KBM-7 (cell line): ENCODE measurements at places on chromosomes 1 and 21.

DNA sequence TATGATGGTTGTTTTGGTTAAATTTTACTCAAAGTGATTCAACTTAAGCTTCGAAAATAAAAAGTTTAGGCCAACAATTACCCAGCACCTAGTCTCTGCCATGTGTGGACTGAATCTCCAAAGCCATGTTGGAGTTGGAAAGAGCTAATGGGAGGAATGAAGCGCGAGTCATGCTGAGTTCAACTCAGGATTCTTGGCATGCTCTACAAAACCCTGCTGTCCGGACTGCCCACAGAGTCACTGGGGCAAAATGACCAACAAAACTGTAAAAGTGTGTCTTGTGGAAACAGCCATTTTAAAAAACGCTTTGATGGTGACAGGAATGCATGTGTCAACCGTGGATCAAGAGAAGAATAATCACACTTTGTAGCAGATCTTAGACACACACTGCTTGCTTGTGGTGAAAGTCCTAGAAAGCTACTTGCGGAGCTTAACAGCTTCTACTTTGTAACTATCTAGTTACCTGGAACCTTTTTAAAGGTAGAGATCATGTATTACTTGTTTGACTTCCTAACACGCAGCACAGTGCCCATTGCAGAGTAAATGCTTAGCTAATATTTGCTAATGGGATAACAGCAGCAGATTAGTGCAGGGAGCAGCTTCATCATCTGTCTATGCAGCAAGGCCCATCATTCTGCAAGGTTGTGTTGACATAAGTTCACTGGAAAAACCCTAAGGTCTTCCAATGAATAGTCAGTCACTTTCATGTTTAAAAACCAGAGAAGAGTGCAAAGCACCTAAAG lies 7.0 kb upstream of the GBP6 start:
- DNase-seq: no peak

DNA sequence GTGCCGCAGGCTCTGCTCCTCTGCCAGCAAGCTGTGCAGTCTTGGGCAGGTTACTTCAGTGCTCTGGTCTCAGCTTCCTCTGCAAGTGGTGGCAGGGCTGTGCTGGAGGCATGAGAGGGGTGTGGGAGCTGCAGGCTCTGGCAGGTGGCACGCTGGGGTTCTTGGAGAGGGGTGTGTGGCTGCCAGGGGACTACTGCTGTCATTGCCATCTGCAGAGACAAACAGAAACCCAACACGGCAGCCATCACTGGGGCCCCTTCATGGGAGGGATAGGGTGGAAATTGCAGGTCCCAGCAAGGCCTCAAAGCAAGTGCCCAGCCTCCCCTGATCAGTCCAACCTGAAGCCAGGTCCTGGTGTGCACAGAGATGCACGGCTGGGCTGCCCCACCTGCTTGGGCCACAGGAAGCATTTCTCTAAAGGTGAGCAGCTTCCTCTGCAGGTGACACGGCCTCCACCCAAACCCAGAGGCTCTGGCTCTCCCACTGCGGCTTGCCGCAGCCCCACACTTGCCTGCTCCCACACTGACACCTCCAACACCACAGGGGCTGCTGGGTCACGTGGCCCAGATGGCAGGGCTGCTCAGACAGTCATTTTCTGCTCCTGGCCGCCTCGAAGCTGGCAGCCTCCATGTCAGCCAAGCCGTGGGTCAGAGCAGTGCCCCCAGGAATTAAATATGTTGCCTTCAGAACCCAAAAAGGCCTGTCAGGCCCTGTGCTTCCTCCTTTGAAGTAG lies 4.1 kb upstream of the COL6A2 start:
- DNase-seq: no peak

- no peak for DNase-seq
These were observed 366.3 kb upstream of the ESRRG start for GRCh38 chr1:217089361-217090014.

DNA sequence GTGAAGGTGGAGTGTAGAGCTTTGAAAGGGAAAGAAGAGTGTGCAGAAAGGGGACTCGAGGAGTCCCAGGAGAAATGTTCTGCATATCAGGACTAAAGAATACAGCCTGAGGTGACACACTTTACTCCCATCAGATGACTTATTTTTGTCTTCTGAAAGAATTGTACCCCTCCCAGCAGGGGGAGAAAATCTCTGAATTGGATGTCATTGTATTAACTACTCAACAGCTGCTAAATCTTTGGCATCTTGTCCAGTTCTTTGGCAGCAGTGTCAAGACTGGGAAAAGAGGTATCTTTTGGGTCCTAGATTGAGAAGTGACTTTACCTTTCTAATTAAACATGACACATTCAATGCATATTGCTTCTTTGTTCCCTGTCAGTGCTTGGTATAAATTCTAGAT lies 18.9 kb downstream of the UBE4B start:
- DNase-seq: no peak

GRCh38 chr1:204256531-204256930 lies 42.7 kb upstream of the GOLT1A start:
- DNase-seq: no peak

GRCh38 chr1:186461014-186461413 lies at the start of gene PDC:
TSS of gene PDC (minus strand) at chr1:186461114. CDS start at chr1:186449459, 11,655 bp downstream.
- no peak for DNase-seq

DNA sequence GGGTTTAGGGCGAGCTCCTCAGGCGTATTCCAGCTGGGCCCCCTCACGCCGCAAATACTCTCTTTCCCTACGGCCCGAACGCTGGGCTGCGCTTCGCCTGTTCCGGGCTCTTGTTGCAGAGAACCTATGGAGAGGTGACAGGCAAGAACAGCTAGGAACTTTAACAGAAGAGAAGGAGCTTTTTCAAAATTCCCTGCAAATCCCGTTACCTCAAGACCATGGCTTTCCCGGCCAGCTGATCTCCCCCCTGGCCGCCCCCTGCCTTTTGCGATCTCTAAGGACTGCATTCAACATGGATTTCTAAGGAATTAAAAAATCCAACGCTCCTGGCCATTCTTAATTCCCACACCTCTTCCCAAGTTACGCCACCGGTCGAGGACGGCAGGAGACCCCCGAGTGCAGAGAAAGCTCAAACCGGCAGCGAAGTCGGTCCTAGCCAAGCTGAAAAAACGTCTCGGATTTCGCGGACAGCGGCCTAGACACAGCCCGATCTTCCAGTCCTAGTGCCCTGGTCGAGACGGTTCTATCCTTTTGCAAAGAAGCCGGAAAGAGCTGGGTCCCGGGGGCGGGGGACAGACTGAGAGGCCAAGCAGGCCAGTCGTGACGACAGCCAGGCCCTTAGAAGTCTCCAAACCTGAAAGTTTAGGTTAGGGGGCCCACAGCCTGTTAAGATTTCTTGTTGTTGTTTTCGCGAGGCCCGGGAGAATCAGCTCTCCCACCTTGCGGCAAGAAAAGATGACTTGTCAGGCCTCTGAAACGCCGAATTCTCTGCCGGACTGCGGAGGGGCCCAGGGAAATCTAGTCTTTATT lies 1.1 kb upstream of the TBX15 start:
- DNase-seq: no peak

DNA sequence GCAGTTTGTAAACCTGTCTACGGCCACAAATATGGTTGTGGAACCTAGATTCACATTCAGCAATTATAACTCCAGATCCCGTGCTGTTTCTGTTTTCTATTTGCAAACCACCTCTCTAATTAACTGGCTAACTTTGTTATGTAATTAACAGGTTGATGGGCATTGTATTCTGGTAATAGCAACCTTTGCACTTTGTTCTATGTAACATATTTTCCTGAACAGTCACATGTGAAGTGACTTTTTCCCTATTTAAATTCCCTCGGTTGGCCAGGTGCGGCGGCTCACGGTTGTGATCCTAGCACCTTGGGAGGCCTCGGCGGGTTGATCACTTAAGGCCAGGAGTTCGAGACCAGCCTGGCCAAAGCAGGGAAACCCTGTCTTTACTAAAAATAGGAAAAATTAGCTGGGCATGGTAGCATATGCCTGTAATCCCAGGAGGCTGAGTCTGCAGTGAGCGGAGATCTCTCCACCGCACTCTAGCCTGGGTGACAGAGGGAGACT lies 1.4 kb downstream of the ACADM start:
- peak; percentile 38 for DNase-seq

DNA sequence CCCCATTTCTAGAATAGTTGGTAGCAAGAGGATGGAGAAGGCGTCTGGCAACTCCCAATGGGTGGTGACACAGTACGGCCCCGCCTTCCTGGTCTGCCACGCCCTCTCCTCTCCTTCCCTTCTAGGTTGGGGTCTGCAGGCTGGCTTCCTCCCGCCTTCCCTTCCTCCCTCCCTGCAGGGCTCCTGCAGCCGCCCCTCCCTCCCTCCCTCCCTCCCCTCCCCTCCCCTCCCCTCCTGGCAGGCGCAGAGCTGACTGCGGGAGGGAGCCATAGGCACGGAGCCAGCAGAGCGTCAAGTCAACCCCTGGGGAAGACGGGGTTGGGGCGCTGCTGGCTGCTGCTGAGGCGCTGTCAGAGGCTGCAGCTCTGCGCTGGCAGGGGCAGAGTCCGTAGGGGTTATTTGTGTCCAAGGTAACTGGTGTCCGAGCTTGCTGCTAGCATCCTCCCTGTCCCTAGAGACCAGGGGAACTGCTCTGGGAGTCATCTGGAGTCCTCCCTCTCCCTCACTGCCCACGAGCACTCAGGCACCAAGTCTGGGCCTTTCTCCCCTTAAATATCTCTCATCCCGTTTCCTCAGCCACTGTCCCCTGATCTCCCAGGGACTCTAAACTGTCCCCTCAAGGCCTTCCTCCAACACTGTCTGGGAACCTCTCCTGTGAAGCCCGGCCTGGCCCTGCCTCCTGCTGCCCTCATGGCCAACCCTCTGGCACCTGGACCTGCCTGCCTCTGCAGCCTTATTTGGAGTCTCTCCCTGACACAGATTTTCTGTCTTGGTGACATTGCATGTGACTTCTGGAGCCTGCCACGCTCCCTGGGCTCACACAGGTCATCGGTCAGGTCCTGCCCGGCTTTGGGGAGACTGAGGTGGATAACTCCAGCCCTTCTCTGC lies 57.4 kb upstream of the ACOT11 start:
- DNase-seq: no peak

DNA sequence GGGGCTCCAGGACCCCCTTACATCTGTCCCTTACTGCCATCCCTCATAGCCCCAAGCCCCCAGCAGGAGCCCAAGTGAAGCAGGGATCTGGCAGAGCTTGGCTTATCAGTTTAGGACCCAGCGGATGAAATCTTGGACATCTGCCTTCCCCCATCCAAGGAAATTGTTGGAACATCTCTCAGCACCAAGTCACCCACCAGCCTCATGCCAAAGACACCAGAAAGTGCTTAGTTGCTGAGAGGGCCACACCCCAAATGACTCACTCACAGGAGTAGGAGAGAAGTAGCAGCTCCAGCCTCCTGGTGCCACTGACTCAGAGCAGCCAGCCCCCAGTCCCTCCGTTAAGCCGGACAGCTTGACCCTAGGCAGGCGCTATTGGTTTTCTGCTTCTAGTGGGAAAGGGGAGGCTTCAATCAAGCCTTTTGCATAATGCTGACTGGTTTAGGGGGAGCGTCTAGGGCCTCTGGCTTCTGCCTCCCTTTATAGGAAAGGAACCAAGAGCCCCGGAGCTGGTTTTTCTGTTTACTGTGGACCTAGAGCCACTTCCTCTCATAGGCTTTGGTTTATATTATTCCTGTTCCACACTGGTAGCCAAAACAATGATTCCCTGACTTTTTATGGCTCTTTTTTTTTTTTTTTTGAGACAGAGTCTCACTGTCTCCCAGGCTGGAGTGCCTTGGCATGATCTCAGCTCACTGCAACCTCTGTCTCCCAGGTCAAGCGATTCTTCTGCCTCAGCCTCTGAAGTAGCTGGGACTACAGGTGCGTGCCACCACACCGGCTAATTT lies 114.2 kb upstream of the IPO9 start:
- DNase-seq: peak; percentile 57

DNA sequence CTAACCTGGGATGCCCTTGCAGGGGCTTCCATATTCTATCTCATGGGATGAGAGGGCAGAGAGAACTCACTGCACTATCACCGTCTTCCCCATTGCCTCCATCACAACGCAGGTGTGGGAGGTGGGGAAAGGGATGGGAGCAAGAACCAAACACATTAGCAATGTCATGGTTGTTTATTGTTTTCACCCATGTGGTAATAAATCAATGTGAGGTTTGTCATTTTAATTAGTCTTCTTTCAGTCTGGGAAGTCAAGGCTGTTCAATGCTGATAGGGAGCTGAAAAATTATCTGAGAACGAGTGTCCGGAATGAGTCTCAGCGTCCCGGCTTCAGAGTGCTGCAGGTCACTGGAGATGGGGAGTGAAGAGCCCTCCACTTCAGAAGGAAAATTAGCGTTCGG lies 268.5 kb downstream of the DUSP10 start:
- DNase-seq: no peak

- no peak for DNase-seq
These were observed 124.3 kb upstream of the GADD45A start for GRCh38 chr1:67560580-67561255.

- DNase-seq: no peak
These were observed 3.0 kb downstream of the SDE2 start for GRCh38 chr1:225995919-225996864.

DNA sequence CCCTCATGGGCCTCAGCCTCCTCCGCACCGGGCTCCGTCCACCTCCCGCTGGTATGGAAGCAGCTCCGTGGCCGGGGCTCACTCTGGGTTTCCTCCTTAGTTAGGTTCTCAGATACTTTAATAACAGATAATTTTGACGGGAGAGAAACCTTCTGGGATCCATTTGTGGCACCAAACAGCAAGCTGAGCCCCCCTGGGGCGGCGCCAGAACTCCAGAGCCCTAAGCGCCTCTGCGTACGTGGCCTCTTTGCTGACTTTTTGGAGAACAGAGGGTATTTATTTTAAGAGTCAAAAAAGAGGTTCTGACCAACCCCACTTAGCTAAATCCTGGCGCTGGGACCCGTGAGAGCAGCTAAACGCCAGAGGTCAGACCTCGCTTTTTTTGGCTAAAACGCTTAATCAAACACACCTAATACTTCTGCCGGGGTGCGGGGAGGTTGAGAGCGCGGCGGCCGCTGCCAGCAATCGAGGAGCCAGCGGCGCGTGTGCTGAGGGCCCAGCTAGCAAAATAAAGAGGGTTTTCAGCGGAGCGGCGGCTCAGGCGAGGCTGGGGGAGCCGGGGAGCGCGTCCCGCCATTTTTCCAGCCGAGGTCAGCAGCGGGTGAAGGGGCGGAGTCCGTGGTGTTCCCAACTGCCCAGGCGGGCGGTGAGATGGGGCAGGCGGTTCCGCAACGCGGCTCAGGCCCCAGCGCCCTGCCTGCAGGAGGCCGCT lies 171.7 kb downstream of the PRDM16 start:
- DNase-seq: no peak

GRCh38 chr1:33972676-33973395 lies 109.0 kb downstream of the HMGB4 start:
- no peak for DNase-seq

- DNase-seq: no peak
These were observed 127.3 kb downstream of the GABPA start for GRCh38 chr21:25862112-25862511.

GRCh38 chr1:70353601-70354331 lies 756 bp downstream of the ANKRD13C start:
- DNase-seq: peak; percentile 55

- DNase-seq: no peak
These were observed 2.1 kb upstream of the CD58 start for GRCh38 chr1:116572771-116573430.

GRCh38 chr1:156899956-156900718 lies 6.6 kb downstream of the PEAR1 start:
- DNase-seq: no peak
